Dermis blood vessel endothelial cell (primary cell): ENCODE measurements at places on chromosomes 16 and 17. TPM values are rescaled to one million over a fixed set of nuclear protein-coding genes. Genes with fewer than 3 reads are reported as not detected.

BAIAP2 gene
- 27.7 and 53.9 TPM in 2 replicates for total RNA-seq

GRCh38 chr16:1941162-1942046 is 1.6 kb downstream of the MSRB1 start:
- DNase-seq, result peak; percentile 30

TMEM235 gene
- total RNA-seq, result 0.51 and 0.84 TPM in 2 replicates

KRTAP4-5 gene
- total RNA-seq, result not detected in 2 replicates

- DNase-seq, result no peak
Measured at GRCh38 chr17:81242421-81243332, 3.6 kb downstream of the NDUFAF8 start.

- no peak for DNase-seq
Measured at GRCh38 chr16:50172195-50172922, 19.3 kb downstream of the TENT4B start.

- DNase-seq, result no peak
Measured at GRCh38 chr17:27326051-27326450, 32.1 kb downstream of the WSB1 start.

GRCh38 chr17:40322358-40323315 is 13.7 kb downstream of the RARA start:
- peak; percentile 96 for DNase-seq

GRAP gene
- total RNA-seq, result 102 and 150 TPM in 2 replicates

DNA sequence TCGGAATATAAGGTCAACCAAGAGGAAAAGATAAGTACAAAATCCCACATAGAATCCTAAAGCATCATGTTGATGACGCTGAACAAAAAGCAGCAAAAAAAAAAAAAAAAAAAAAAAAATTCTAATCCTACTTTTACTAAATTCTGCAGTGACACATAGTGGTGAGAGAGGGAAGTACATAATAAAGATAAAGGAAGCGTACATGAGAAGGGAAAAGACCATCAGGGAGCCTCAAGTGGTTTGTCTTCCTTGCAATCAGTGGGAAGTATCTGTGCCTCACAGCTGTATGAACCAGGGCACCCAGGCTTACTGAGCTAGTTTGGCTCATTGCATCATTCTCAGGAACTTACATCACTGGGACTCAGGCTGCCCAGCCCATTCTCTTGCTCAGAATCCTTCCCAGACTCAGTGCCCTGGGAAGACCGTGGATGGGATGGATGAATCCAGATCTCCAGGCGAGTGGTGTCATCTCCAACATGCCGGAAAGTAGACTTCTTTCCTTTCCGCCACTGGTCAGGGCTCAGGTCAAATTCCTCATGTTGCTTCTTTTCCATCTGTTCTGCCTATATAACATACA is 21.2 kb downstream of the SMG6 start:
- peak; percentile 79 for DNase-seq
